ENCODE measurements at places on chromosomes 7 and 10. TPM values are rescaled to one million over a fixed set of nuclear protein-coding genes. Genes with fewer than 3 reads are reported as not detected.

GRCh38 chr7:129169171-129169671, 19.2 kb upstream of the SMO start:
- DNase-seq = peak; percentile 80

- no peak for DNase-seq
Observed at GRCh38 chr7:124843336-124843735, 77.7 kb upstream of the GPR37 start.

DNA sequence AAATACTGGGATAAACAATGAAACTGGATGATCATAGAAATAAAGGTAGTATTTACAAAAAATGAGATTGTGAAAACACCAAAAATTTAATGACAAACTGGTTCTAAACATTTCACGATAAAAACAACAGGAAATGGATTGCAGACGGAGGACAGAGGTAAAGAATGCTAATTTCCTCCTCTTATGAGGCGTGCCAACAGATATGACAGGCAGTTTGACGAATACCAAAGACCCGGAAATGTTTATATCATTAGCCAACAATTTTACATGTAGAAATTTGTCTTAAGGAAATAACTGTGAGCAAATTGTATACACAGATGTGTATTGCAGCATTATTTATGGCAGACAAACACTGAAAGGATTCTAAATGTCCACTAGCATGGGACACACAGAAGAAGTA, 162.0 kb upstream of the MGMT start:
- no peak for DNase-seq

DNA sequence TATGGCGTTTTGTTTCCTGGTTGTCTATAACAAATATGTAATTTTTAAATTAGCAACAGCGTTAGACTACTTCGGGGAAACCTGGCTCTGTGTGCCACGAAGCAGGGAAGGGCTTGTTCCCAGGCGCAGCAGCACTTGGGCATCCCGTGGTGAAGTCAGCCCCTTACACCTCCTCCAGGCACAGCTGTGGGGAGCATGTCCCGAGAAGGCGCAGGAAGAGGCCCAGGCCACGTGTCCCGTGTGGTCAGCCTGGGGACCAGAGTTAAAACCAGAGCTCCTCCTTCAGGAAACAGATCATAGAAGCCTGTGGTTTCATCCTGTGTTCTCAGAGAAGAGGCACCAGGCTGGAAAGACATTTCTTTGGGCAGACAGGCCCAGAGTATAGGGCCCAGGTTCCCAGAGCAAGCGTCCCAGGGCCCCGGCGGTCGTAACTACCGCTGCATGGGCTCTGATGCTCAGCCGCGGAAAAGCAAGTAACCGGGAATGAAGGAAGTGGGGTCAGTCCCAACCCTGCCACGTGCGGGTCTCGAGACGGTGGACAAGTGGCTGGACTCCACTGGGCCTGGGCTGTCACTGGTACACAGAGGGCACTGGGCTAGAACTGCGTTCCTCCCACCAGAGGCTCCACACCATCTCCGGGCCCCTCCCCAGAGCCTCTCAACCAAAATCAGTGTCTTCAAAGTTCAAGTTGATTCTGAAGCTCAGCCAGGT, 7.1 kb downstream of the NUDT1 start:
- DNase-seq = peak; percentile 63

DNA sequence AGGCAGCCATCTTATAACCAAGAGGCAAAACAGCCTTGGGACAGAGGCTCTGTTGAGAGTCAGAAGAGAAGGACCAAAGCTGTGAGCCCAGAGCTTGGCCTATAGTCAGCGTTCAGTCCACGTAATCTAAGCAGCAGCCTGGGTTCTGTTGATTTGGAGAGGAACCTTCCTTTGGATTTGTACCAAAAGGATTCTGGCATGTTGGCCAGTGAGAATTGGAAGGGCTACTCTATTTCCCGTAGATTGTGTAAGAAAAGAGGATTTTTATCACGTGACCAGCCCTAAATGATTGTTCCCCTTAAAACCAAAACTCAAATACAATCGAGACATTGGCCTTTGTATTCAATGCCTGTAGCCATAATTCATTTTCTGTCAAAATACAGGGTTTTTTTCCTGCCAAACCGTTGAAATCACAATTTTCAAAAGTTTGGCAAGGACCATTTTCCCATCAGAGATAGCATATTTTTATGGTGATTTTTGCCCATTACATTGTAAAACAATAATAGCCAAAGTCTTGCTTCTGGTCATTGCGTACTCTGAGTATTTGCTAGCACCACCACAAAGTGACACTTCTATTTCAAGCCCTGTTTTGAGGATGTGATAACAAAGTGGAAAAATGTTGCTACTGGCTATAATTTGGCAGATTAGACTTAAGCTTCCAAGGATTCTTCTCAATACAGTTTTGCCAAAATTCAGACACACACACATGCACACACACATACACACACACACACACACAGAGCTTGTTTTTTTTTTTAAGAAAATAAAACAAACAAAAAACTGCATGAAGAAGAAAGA, 23.1 kb upstream of the BMPER start:
- DNase-seq = no peak

GRCh38 chr7:113873554-113874151, 45.2 kb downstream of the PPP1R3A start:
- no peak for DNase-seq

- peak; percentile 53 for DNase-seq
Observed at GRCh38 chr10:112949875-112950507, at the start of gene TCF7L2. TCF7L2 (plus strand) TSS chr10:112950247; CDS start chr10:112950757, 510 bp downstream.

- DNase-seq = no peak
Observed at GRCh38 chr10:79483948-79484347, 28.4 kb upstream of the EIF5AL1 start.

DNA sequence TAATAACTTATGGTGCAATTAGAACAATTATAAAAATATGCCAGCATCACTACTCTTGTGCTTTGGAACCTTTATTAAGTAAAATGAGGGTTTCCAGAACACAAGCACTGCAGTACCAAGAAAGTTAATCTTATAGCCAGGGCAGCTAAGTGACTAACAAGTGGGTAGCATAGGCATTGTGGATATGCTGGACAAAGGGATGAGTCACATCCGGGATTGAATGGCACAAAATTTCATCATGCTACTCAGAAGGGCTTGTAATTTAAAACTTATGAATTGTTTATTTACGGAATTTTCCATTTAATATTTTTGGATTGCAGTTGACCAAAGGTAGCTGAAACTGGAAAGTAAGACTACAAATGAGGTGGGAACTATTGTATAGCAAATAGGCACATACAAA, 250.6 kb downstream of the C7orf25 start:
- DNase-seq = no peak

- DNase-seq = no peak
Observed at GRCh38 chr10:20327954-20328353, 511.7 kb downstream of the PLXDC2 start.

DNA sequence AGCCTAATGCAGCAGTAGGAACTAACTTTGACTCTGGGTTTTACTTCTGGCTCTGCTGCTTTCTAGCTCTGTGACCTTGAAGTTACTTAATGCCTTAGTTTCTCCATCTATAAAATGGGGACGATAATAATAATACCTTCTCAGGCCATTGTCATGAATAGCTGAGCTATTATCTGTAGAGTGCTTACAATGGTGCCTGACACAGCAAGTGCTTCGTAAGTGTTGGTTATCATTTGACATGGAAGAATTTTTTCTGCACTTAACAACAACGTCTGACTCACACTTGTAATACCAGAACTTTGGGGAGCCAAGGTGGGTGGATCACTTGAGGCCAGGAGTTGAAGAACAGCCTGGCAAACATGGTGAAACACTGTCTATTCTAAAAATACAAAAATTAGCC, 140.5 kb downstream of the ARL4A start:
- no peak for DNase-seq

- DNase-seq = no peak
Observed at GRCh38 chr7:29401769-29402168, 161.9 kb upstream of the PRR15 start.

- DNase-seq = no peak
Observed at GRCh38 chr7:142745091-142745635, 4.1 kb upstream of the PRSS1 start.

DNA sequence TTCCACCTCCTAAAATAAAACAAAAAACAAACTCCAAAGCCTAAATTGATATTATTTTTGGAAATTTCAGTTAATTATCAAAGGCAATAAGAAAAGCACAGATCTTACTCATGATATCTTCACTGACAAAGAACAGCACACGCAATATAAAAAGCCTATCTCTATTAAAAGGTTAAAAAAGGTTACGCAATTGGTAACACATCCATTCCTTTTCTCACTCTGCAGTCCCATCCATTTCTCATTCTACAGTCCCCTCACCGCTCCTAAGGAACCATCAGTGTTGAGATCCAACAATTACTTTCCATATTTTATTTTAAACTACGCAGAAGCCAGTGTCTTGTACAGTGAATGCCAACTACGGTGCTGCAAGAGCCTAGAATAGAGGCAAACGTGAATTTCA, 1.3 kb downstream of the SEC61G start:
- no peak for DNase-seq

- DNase-seq = no peak
Observed at GRCh38 chr10:122531939-122532338, 28.6 kb upstream of the DMBT1 start.

GRCh38 chr10:986881-987619, 1.2 kb upstream of the GTPBP4 start:
- DNase-seq = no peak

- no peak for DNase-seq
Observed at GRCh38 chr10:79353000-79353406, 5.7 kb downstream of the PPIF start.

HOXA5 gene
- not detected for total RNA-seq

OPALIN gene
- not detected for total RNA-seq

HNRNPA2B1 gene
- total RNA-seq = 667 TPM

BTBD16 gene
- not detected for total RNA-seq

OR9A2 gene
- total RNA-seq = not detected

ABI1 gene
- total RNA-seq = 54.5 TPM

PNLIP gene
- total RNA-seq = not detected
